ENCODE measurements at places on chromosomes 1 and 21.

- DNase-seq, result no peak
Observed at GRCh38 chr1:54268762-54269297, 68.9 kb downstream of the MRPL37 start.

DNA sequence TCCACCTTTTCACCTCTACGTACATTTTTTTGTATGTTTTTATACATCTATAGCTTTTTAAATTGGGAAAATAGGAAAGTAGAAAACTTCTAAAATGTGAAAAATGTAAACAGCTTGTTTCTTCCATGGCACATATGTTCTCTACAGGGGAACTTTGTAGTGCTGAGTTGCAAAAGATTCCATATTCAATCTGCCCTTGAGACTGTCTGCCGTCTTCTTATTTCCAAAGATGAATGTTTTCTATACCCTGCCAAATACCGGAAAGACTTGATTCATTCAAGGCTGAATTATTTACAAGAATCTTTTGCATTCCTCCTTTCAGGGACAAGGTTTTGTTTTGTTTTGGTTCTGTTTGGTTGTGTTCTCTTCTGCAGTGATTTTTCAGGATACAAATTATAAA, 1334.5 kb upstream of the ADGRL4 start:
- DNase-seq, result no peak

- DNase-seq, result no peak
Observed at GRCh38 chr1:220565670-220566069, 37.7 kb downstream of the MARK1 start.

DNA sequence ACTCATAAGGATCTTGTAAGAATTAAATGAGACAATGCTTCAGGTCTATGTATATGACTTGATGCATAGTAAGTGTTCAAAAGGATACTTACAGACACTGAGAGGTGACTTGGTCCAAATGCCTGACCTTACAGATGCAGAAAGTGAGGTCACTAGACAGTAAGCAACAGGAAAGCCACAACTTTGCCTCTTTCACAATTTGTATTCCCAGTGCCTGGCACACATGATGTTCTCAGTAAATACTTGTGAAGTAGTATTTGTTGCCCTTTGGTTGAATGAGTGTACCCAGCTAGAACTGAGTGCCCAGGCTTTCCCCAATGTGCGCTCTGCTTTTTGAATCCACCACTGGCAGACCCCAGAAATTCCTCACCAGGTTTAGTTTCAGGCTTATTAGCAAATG, 105.1 kb downstream of the BEND5 start:
- no peak for DNase-seq

GRCh38 chr1:230865062-230865817, 3.1 kb downstream of the C1orf198 start:
- no peak for DNase-seq

- no peak for DNase-seq
Observed at GRCh38 chr1:22646384-22646783, 3.0 kb downstream of the C1QC start.

- DNase-seq, result no peak
Observed at GRCh38 chr21:41009398-41010100, 158.4 kb upstream of the BACE2 start.

DNA sequence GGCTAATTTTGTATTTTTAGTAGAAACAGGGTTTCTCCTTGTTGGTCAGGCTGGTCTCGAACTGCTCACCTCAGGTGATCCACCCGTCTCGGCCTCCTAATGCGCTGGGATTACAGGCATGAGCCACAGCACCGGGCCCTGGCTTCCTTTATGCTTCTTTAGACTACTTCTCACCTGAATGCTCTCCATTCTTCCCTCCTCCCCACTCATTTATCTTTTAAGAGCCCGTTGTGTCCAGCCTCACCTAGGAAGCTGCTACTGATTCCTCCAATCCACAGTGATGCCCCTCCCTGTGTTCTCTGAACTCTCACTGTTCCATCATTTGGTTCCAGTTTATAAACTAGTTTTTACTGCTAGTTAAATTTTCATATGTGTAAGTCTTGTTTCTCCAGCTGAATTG, 44.9 kb upstream of the NR5A2 start:
- no peak for DNase-seq
